ENCODE measurements at places on chromosomes 2 and 18.

DNA sequence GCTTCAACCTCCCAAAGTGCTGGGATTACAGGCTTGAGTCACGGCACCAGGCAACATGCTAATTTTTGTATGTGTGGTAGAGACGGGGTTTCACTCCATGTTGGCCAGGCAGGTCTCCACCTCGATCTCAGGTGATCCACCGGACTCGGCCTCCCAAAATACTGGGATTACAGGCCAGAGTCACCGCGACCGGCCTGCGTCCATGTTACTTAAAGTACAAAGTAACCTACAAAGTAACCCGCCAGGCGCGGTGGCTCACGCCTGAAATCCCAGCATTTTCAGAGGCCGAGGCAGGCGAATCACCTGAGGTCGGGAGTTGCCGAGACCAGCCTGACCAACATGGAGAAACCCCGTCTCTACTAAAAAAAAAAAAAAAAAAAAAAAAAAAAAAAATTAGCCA is 1.1 kb upstream of the ANKRD30B start:
- DNase-seq, result no peak

- no peak for DNase-seq
These were observed 37.5 kb downstream of the RAMP1 start for GRCh38 chr2:237896956-237897355.

DNA sequence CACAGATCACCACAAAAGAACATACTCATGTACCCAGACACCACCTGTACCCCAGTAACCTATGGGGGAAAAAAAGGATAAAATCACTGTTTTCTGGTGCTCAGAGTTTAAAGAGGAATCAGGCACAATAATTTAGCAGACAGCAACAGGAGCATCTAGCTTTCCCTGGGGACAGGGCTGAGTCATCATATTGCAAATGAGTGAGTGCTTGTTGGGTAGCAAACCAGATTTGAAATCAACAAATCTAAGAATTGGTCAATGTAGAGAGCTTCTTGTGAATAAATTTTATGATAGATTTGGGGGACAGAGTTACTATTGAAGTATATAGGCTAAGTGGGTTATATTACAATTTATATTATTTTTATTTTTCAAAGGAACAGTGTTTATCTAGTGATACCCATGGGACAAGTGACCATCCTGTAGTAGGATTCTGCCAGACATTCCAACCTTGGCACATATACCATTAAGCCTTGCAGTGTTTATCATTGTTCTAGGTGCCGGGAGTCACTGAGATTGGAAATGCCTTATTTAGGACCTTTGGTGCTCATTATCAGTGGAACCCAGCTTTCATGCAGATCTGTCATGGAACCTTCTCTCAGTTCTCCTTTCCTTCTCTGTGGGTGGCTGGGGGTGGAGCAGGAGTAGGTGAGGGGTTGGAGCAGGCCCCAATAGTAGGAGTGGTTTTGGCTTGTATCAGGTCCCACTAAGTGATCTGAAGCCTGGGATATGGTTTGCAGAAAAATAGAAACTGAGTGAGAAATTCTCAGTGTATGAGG is 117.2 kb downstream of the CERS6 start:
- no peak for DNase-seq

- DNase-seq, result no peak
These were observed 165.5 kb downstream of the GLI2 start for GRCh38 chr2:120901201-120901600.

- DNase-seq, result no peak
These were observed 126.8 kb downstream of the PXDN start for GRCh38 chr2:1617425-1618021.

- DNase-seq, result no peak
These were observed 133.7 kb downstream of the ALPK2 start for GRCh38 chr18:58495207-58495606.

- DNase-seq, result no peak
These were observed 10.2 kb downstream of the NEDD4L start for GRCh38 chr18:58054041-58054781.

GRCh38 chr2:33589444-33589843 is 9.7 kb downstream of the FAM98A start:
- no peak for DNase-seq

GRCh38 chr2:10373931-10374330 is 71.2 kb downstream of the HPCAL1 start:
- DNase-seq, result no peak

DNA sequence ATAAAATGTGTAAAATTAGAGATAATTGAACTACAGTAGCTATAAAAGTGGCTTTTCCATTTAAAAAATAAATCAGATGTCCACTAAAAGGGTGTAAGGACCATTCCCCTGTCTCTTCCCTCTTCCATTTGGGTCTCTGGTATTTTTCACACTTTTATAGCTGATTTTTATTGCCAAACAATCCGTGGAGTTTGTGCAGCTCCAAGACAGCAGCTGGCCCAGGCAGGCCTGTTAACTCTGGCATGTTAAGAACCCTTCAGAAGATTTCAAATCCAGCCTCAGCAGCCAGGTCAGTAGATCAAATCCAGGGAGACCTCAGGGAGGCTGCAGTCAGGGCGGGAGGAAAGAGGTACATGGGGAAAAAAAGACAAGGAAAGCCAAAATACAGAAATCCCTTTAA is 827.1 kb upstream of the FANCL start:
- no peak for DNase-seq

DNA sequence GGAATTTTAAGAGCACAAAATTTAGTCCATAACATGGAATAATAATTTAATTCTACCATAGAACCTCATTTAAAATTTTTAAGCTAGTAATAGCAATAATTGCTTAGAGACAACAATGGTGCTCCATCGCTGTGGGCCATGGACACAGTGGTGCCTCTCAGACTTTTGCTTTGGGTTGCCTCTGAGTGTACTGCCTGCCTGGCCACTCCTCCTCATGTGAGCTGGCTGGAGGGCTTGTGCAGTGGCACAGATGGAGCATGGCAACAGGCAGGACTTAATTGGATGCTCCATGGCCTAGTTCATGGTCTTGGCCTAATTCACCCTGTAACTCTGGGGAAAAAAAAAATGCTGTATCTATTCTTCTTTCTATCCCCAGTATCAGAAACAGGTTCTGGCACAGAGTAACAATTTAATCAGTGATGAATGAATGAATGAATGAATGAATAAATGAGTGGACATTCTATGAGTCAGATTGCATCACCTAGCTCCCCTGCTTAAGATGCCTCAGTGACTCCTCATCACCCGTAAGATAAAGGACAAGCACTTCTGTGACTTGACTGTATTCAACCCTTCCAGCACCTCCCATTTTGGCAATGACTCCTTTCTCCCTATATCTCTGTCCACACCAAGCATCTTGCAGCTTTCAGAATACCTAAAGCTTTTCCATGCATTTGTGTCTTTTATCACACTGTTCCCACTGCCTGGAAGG is 211.8 kb upstream of the SLC14A2 start:
- no peak for DNase-seq

DNA sequence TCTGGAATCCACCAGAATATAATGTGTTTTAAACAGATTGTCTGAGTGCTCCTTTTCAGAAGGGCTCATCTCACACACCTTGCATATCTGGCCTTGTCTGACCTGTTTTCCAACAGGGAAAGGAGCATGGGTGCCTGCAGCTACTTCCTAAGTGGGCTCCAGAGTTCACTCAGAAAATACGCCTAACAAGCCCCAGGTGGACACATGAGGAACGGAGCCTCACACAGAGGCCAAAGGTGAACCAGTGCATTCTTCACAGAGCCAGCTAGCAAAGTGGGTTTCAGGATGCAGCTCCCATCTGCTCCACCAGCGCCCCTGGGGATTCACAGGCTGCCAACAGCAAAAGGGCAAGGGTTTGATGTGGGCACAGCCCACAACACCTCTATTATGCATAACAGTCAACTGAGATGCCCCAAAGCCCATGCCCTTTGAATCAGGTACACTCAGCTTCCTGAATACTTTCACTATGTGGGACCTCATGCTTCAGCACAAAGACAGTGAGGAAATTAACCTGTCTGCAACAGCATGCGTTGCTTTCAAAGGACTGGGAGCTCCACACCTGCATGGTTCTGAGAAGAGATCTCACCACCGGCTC is 86.6 kb downstream of the CCBE1 start:
- DNase-seq, result no peak

DNA sequence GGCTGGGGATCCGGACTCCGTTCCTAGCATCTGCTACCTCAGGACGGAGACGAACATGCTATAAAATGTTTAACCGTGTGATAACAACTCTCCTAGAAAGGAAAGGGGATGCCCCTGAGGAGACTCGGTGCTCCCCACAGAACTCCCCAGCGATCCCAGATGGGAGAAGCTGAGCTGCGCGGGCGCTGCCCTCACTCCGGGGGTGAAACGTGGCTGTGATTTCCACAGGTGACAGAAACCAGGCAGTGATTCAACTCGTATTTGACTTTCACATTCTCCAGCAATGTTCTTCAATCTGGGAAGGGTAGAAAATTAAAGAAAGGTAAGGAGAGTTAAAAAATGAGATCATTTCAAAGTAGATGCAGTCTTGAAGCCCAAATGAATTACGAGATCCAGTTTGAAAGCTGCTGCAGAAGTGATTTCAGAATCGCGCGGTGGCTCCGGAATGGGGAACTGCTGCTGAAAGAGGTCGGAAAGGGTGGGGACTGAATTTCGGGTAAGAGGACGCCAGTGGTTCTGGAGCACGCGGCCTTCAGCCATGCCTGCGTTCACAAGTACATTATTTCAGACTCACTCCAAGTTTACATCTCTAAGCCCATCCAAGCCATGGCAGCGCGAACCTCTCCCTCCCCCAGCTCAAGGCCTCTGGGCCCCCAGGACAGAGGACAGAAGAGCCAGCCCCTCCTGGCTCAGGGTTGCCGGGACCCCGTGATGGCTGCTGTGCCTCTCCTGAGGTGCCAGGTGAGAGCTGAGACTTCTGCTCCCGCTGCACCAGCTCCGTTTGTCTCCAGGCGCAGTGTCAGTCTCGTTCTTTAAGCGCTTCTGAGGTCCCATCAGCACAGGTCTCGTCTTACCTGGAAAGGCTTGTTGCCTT is 39.5 kb downstream of the ADNP2 start:
- no peak for DNase-seq

DNA sequence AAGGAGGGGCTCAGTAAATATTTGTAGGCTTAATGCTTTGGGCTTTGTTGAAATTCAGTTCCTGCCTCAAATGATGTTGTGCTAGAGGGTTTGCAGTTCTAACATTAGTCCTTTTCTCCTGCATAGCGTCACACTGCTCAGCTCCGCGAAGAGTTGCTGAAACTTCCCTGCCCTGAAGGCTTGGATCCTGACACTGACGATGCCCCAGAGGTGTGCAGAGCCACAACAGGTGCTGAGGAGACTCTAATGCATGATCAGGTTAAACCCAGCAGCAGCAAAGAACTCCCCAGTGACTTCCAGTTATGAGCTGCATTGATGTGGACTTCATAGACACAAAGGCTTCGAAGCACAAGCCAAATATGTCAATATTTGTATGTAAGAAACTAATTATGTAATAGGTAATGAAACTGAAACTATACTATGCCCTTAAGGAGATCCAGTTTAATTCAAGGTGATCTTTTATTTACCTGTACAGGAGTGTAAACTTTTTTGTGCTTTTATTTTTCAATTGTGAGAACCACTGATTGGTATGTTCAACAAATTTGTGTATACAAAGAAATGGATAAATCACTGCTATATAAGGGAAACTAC is 10.2 kb upstream of the TTC27 start:
- no peak for DNase-seq

- DNase-seq, result no peak
These were observed 18.8 kb downstream of the TEX44 start for GRCh38 chr2:231611273-231612108.

DNA sequence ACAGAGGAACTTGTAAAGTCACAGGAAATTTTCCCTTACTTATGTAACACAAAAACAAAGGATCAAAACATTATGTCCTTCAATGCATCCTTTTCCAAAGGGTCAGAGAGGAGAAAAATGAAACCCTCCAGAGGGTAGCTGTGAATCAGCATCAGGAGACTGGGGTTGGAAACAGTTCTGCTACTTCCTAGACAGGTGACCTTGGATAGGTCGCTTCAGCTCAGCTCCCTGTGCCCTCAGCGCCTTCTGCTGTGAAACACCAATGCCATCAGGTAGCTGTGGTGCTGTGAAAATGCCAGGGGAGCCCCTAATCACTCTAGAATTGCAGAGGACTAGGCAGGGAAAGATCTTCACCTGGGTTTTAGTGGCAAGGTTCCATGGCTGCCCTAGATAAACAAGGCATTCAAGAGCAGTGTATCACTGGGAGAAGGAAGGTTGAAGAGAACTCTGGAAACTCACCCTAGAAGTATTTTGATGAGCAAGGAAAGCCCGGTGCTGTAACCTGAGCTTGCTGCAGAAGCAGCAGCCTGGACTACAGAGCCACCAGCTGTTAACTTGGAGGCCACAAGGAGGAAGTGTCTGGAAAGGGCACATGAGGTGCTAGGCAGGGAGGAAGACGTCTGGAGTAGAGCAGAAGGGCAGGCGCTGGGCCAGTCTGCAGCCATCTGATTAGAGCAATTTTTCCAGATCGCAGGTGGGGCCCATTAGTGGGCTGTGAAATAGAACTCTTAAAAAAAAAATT is 100.7 kb upstream of the MCFD2 start:
- DNase-seq, result peak; percentile 72

GRCh38 chr2:235263205-235264120 is 230.4 kb upstream of the AGAP1 start:
- DNase-seq, result peak; percentile 67

DNA sequence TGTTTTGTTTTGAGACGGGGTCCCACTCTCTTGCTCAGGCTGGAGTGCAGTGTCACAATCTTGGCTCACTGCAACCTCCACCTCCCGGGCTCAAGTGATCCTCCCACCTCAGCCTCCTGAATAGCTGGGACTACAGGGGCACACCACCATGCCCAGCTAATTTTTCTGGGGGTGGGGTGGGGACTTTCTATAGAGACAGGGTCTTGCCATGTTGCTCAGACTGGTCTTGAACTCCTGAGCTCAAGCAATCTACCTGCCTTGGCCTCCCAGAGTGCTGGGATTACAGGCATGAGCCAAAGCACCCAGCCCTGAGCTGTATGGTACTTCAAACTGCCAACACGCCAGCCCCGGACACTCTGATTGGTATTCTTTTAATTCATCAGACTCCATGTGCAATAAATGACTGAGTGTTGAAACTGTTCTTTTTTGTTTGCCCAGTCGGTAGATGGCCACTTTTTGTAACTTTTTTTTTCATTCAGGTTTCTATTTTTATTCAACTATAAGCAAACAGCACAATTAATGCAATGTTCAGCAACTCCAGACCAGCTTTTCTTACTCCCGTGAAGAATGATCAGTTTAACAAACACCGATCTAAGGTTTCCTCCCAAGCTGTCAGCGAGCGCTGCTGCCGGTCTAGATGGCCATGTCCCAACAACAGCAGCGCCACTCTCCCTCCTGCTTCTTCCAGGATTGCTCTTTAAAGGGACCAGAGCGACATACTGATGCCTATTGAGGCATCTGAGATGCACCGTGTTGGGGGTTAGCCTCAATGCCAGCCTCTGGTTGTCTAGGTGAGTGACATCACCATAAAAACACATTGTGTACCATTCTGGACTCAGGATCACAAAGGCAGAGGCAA is 12.5 kb upstream of the TGOLN2 start:
- DNase-seq, result no peak

- DNase-seq, result no peak
These were observed 82.3 kb downstream of the POLR1A start for GRCh38 chr2:86023366-86023712.

DNA sequence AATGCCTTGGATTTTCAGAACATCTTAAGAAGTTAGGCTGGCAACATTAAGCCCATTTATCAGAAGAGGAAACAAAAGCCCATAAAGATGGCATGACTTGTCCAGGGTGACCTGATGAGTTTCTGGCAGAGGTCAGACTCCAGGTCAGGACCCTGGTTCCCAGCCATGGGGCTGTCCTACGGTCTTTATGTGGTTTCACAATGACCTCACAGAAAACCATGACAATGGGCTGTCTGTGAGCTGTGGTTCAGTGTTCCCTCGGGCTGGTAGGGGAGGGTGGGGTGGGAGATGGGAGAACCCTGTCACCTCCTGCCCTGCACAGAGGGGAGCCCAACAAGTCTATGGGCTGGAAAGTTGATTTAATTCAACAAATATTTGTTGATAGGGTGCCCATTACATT is 101.8 kb downstream of the LOXHD1 start:
- DNase-seq, result no peak

All from fibroblast of skin of left biceps (primary cell).